ENCODE measurements at places on chromosomes 5 and 9.

GRCh38 chr5:1021136-1021968, 12.8 kb downstream of the NKD2 start:
- peak; percentile 6 for DNase-seq

GRCh38 chr5:9832921-9833320, 202.8 kb upstream of the TAS2R1 start:
- DNase-seq: no peak

GRCh38 chr5:112548246-112548881, 129.3 kb upstream of the EPB41L4A start:
- DNase-seq: no peak

GRCh38 chr5:171592736-171593135, 173.3 kb downstream of the FGF18 start:
- DNase-seq: no peak

GRCh38 chr5:96818125-96818788, 10.5 kb upstream of the ERAP1 start:
- DNase-seq: no peak

GRCh38 chr9:100277166-100277979, 75.4 kb downstream of the TEX10 start:
- no peak for DNase-seq

- DNase-seq: no peak
These were observed 32.4 kb upstream of the AP3B1 start for GRCh38 chr5:78326930-78327329.

GRCh38 chr9:24436761-24437160, 108.9 kb downstream of the IZUMO3 start:
- no peak for DNase-seq

- no peak for DNase-seq
These were observed 12.8 kb upstream of the PRSS3 start for GRCh38 chr9:33782395-33783152.

DNA sequence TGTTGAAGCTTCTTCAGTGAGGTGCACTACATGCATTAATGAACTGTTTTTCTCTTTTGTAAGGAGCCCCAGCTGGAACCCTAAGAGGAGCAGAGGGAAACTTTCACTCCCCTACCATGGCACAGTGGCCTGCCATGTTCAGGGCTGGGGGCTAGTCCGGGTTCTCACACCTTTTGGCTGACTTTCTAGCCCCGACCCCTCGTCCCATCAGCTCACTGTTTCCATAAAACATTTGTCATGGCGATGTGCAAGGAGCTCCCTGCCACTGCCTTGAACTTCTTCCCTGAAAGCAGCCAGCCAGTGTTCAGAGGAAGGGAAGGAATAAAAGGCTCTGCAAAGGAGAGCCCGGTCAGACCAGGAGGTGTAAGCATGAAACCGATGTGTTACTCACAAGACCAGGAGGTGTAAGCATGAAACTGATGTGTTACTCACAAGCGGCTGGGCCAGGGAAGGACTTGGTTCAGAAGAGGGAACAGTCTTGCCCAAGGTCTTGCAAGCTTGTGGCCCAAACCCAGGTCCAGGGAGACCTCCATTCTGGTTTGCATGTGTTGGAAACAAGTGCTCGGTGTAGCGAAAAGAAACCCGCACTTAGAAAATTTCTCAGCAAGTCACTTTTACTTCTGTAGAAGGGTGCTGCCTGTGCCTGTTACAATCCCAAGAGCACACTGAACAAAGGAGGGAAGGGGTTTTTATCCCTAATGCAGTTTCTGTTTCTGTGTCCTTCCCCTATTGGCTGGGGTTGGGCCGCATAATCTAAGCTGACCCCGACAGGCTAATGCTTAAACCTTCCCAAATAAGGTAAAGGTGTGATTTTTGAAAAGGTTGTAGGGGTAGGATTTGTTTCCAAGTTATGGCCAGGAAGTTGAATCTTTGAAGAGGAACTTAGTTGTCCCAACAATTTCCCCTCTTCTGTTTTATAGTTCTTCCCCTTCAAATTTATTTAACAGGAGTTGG, 3.4 kb upstream of the ABO start:
- no peak for DNase-seq

GRCh38 chr5:2009986-2010914, 127.5 kb upstream of the IRX4 start:
- DNase-seq: no peak

GRCh38 chr5:40307920-40308319, 371.8 kb upstream of the PTGER4 start:
- DNase-seq: no peak

- DNase-seq: no peak
These were observed 2.1 kb upstream of the SLC6A19 start for GRCh38 chr5:1199340-1199648.

GRCh38 chr9:70954126-70954525, 167.3 kb downstream of the TRPM3 start:
- no peak for DNase-seq

DNA sequence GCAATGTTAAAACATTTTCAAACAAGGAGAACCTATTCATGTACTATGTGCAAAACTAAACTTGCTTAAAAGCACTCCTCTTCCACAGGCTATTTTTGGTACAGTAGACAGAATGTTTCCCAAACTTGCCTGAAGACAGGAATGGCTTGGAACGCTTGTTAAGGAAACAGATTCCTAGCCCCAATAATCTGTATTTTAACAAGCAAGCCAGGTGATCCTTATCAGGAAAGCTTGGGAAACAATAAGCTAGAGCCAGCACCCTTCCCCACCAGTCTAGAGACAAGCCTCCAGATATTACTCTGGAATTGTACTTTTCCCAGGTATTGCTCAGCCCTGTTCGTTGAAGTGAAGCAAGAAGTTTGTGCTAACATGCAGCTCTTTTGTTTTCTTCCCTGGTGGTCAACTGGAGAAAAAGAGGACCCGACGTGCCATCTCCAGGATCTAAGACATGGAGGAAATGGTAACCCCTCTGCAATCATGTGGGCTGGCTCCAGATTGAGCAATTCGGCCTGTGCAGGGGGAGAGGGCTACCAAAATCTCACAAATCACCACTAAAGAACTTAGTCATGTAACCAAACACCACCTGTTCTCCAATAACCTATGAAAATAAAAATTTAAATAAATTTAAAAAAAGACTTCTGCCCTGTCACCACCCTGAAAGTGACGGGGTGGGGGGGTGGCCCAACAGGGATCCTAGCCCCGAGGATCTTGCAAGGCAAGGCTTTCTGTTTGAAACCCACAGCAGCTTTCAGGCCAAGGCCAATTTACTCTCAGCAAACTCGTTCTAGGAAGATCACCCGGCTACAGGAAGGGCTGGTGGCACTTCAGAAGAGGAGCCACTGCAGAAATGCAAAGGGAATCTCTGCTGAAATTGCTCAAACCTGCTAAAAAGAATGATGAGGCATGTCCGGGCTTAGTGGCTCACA, 48.6 kb downstream of the SHB start:
- no peak for DNase-seq

Data from D721Med (cell line).